ENCODE measurements at places on chromosomes 1 and 21. TPM values are rescaled to one million over a fixed set of nuclear protein-coding genes. Genes with fewer than 3 reads are reported as not detected.

The TNFAIP8L2 gene
- total RNA-seq = not detected

The CYP4Z1 gene
- not detected for total RNA-seq

DNA sequence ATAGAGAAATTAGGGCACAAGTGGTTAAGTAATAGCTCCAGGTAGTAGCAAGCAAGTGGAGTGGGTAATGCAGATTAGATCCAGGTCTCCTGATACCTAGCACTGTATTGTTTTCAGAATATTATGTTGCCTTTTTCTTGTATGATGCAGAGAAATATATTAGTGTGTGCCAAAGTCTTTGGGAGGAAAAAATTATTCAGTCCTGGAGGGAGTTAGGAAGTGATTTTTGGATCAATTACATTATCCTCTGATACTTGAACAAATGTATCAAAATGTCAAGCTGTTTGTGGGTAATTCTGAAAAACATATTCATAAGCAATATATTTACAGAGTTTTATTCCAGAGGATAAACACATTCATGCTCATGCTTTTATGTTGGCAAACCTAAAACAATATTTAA is 28.8 kb downstream of the TSEN15 start:
- DNase-seq = no peak

DNA sequence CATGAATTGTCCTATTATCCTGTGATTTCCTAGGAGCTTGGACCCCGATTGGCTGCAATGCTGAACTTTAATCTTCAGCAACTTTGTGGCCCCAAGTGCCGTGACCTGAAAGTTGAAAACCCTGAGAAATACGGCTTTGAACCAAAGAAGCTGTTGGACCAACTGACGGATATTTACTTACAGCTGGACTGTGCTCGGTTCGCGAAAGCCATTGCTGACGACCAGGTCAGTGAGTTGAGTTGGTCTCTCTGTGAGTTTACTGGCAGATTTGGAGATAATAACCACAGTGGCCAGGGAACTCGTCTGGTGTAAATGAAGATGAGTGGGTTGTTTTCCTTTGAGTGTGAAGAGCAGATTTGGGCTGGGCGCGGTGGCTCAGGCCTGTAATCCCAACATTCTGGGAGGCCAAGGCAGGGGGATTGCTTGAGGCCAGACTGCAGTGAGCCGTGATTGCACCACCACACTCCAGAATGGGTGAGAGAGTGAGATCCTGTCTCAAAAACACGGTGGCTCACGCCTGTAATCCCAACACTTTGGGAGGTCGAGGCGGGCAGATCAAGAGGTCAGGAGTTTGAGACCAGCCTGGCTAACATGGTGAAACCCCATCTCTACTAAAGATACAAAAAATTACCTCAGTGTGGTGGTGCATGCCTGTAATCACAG is 39.1 kb upstream of the KIF1B start:
- DNase-seq = no peak

The S100A16 gene
- total RNA-seq = 122 TPM

GRCh38 chr1:38686167-38686926 is 173.2 kb downstream of the RRAGC start:
- no peak for DNase-seq

- no peak for DNase-seq
Observed at GRCh38 chr1:112234710-112235109, 161.3 kb upstream of the CTTNBP2NL start.

DNA sequence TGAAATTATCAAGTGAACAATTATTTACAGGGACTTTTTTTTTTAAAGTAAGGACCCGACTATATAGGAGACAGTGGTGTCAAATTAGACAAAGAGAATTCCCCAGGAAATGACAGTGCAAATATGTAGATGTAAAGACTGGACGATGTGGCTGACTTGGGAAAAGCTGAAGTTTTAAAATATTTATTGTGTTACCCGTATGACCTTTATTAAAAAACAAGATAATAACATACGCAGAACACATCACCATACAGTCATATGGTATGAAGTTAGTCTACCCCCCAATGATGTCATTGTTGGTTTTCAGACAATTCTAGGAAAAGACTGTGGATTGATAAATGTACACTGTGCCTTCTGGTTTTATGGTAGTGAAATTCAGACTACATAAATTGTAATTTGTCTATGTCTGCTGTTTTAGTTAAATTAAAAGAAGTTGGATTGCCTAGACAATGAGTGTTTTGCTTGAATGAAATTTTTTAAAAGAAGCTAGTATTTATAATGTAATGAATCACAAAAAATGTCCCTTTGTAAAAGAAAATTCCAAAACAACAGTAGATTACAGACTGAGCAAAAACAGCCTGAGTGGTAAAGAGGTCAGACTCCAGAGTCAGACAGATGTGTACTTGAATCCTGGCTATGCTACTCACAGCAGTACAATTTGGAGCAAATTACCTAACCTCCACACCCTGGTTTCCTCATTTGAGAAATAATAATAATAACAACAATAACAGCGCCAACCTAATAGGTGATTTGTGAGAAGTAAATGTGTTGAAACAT is 15.5 kb upstream of the PDC start:
- no peak for DNase-seq

The LYSMD1 gene
- total RNA-seq = 10.0 TPM

All from chondrocyte (in vitro differentiated cells).